T1000 (cell line): ENCODE measurements at places on chromosomes 12 and 14.

- no peak for DNase-seq
Measured at GRCh38 chr14:77880056-77880455, 80.1 kb downstream of the ADCK1 start.

DNA sequence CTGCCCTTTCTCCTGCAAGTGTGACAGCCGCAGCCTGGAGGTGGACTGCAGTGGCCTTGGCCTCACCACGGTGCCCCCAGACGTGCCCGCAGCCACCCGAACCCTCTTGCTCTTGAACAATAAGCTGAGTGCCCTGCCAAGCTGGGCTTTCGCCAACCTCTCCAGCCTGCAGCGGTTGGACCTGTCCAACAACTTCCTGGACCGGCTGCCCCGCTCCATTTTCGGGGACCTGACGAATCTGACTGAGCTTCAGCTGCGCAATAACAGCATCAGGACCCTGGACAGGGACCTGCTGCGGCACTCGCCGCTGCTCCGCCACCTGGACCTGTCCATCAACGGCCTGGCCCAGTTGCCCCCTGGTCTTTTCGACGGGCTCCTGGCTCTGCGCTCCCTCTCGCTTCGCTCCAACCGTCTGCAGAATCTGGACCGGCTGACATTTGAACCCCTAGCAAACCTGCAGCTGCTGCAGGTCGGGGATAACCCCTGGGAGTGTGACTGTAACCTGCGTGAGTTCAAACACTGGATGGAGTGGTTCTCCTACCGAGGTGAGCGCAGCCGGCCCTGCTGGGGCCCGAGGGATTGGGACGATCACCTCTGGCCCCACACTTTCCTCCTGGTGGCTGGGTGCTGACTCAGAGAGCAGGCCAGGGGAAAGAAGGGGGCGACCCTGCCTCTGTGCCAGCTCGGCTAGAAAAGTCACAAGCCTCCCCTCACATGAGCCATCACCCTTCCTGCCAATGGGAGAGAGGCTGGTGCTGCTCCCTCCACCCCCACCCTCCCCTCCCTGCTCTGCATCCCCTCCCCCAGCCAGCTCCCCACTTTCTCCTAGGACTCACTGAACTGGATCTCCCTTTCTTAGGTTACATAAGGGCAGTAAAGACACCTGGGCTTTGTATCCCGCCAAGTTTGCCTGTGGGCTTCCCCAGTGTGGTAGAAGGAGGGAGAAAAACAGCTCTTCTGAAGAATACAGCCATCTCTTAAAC lies 10.9 kb downstream of the LRTM2 start:
- DNase-seq, result no peak

DNA sequence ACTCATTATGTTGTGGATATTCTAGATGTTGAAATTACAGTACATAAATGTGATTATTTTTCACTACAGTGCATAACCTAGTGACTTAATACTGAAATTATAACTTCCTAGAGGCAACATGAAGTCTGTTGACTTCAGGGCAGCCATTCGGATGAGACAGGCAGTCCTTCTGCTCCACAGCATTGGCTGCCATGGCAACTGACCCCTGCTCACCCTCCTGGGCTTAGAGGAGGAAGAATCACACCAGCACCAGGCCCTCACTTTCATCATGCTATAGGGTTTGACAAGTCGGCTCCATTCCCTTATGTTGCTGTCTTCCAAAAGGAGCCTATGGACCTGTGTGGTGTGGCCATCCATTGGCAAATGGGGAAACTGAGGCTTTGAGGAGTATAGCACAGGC lies 233.5 kb upstream of the TMEM132C start:
- DNase-seq, result no peak

DNA sequence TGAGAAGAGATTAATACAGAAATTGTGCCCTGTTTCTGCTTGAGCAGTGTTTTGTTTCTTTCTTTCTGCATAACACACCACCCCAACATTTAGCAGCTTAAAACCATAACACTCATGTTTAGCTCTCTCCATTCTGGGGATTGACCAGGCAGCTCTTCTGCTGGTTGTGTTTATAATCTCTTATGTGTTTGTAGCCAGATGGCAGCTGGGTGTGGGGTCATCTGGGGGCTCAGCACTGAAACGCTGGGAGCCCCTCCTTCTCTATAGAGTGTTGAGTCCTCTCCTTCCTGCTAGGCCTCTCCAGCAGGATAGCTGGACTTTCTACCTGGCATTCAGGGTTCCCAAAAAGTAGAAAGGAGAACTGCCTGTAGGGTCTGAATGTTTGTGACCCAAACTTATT lies 270.6 kb downstream of the TTC8 start:
- DNase-seq, result no peak

DNA sequence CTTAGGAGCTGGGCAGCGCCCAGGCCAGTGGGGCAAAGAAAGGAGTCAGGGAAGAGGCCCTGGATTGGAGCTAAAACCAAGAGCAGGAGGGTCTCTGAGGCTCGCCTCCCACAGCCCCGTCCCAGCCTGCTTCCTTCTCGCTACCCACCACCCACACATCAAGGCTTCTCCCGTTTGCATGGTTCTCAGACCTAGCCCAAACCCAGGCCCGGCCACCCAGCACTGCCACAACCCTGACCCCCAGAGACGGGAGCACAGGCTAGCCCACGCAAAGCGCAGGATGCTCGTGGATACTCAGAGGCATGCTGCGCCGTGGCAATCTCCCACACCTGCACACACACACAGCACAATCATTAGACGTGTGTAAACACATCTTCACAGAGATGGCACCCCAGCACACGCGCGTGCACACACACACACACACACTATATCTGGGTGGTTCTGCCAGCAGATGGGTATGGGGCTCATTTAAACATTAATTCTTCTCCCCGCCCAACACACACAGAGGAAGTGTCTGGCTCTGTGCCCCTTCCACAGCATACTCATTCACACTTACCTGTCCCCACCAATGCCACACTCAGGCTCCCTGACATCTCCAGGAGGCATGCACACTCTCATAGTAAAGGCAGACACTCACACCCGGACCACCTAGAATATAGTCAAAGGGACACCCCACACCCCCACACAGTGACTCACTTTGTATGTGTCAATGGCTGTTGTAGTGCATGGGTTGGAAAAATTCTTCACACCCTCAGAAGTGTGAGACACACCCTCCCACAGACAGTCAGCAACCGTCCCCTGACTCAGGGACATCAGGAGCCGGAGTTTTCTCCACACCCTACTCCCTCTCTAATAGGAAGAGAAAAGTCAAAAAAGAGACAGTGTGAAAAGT lies 1.1 kb downstream of the CARMIL3 start:
- DNase-seq, result no peak

DNA sequence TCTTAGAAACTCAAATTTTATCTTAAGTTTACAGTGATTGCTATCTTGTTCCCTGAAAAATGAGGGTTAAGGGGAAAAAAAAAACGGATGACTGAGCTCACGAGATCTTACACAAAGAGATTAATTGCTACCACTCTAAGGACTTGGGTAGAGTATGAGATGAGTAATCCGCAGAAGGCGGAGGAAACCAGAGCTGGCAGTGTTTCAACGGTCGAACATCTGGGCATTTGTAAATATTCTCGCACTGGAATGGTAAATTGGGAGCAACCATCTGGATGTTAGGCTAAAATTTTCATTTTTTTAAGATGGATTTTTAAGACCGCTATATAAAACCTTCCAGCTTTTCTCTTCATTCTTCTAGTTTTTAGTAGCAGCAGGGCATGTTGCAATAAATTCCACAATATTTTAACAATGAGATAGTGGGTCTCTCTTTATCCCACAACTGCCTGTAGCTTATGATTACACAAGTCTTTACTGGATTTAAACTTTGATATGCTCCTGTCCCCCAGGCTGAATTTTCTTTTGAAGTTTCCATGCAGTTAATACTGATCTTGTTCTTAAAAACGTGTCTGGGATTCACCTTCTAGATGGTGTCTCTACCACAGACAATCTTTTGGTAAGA lies 1324.1 kb downstream of the AACS start:
- peak; percentile 18 for DNase-seq

DNA sequence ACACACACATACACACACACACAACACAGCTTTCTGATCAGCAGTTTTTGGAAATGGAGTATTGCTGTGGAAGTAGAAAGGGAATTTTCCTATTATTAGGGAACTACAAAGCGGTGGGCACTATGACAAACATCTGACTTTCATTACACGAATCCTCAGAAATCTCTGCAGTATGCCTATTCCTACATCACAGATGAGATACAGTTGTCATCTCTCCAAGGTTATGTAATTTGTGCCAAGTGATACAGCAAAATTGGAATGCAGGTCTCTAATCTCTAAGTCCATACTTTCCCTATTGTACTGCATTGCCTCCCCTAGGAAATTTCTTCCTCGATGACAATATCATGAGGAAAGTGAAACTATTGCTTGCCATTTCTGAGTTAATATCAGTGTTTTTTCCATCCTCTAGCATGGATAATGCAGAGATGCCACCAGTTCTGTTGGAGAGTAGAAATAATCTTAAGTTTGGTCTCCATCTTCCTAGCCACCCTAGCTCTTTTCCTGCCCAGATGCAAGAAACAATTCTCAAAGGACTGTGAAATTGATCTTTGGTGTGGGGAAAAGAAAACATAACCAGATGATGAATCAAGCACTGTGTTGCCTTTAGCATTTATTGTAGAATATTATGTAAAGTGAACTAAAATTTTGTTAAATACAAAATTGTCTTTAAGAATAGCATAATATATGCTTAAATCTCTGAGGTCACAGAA lies 94.7 kb downstream of the ERGIC2 start:
- DNase-seq, result no peak

DNA sequence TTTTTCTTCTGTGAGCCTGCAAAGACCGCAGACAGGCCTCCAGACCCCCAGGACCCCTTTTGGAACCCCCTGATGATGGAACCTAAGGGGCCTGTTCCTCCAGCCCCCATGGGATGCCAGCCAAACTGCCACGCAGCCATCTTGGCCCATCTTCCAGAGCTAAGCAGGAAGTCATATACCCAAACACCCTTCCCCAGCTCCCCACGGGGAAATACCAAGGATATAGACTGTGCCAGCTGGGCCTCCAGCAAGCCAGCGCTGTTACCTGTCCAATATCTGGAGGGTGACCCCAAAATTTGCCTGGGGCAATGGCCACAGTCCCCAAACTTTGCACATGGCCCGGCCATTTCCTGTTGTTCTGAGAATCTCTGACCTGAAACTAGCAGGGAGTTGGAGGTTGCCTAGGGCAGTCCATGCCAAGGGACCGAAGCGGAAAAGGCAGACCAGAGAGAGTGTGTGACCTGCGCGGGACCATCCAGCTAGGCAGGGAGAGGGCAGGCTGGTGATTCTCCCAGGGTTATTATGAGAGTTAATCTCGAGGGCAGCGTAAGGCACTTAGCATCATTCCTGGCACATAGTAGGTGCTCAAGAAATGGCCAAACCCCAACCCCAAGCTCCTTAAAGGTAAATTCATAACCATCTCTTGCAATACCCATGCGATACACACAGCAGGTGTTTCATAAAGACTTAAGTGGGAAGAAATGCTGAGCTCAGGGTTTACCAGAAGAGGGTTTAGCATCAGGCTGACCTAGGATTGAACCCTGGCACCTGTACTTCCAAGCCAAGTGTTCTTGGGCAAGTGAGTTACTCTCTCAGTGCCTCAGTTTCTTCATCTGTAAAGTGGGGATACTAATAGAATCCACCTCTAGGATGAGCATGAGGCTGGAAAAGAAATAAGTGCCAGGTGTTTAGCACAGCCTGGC lies 2.6 kb upstream of the RASAL1 start:
- no peak for DNase-seq

- no peak for DNase-seq
Measured at GRCh38 chr14:101808020-101808641, 46.6 kb downstream of the PPP2R5C start.

- DNase-seq, result no peak
Measured at GRCh38 chr14:83101846-83102245, 1568.2 kb upstream of the SEL1L start.

DNA sequence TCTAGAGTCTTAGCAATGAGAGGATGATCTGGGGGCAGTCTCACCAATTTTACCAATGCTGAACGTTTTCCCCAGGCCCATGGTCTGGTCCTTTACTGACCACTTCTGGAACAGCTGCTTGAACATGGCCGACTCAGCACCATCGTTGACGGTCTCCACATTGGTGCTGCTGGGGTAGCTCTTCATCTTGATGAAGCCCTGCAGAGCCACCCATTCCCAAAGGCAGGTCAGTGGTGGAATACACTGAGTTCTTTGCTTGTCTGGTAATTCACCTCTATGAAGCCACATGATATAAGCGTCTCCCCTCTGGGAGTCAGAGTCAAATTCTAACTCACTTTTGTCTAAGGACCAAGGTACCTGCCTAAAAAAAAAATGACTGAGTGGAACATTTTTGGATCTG lies 10.2 kb downstream of the AVIL start:
- DNase-seq, result no peak

DNA sequence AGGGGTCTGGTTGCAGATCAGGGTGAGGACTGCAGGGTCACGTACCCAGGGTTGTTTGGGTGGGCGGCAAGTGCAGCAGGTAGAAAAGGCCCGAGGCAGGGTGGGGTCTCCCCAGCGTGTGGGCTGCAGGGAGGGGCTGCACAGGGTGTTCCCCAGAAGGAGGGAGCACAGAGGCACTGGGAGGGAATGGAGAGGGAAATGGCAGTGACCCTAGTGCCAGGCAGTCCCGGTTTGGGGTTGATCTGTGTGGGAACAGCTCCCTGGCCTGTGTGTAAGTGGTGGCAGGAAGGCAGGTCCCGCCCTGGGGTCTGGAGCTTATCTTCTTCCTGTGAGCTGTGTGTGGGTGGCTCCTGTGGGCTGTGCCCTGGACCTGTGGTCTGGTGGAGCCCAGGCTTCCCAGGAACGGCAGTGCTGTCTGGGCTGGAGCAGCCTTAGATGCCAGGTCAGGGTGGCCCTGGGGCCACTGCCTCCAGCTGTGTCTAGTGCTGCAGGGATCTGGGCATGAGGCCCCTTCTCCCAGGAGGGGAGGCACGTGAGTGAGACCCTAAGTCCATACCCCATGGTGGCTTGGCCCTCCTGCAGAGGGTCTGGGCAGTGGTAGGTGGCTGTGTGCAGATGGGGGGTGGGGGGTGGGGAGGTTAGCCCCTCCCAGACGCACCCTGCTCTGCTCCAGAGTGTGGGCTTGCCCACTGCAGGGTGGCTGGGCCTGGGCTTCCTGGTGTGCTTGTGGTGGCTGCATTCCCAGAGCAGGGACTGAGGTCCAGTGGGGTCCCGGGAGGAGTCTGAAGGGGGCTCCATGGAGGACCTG lies 363.5 kb downstream of the TMEM121 start:
- no peak for DNase-seq

DNA sequence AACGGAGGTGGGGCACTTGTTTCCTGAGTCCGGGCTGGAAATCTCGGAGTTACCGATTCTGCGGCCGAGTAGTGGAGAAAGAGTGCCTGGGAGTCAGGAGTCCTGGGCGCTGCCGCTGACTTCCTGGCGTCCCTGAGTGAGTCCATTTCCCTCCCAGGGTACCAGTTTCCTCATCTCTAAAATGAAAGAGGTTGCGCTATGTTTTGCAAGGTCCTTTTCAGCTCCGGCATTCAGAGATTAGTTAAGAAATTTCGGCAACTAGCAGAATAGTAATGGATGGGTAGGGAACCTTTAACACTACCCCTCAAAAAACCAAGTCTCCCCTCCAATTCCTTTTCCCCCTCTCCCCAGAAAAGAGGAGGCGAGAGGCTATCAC lies 724 bp downstream of the BLOC1S1 start:
- no peak for DNase-seq
